ENCODE measurements at places on chromosomes 6 and 20. TPM values are rescaled to one million over a fixed set of nuclear protein-coding genes. Genes with fewer than 3 reads are reported as not detected.

CD40 gene
- 1.5 TPM for total RNA-seq

TFEB gene
- 0.48 TPM for total RNA-seq

KIAA1755 gene
- total RNA-seq: 0.29 TPM

FGD2 gene
- total RNA-seq: not detected

CBLN4 gene
- total RNA-seq: not detected

CRIP3 gene
- 2.3 TPM for total RNA-seq

SNAI1 gene
- total RNA-seq: 1.7 TPM

MYMX gene
- total RNA-seq: not detected

EMILIN3 gene
- total RNA-seq: 0.96 TPM

SLC13A3 gene
- total RNA-seq: 5.0 TPM

VNN1 gene
- total RNA-seq: not detected

LY6G6F gene
- total RNA-seq: not detected

GSTA4 gene
- 44.7 TPM for total RNA-seq

HUS1B gene
- 1.3 TPM for total RNA-seq

PCK1 gene
- not detected for total RNA-seq

HLA-DOB gene
- not detected for total RNA-seq

CNKSR3 gene
- total RNA-seq: 17.3 TPM

PRICKLE4 gene
- total RNA-seq: 4.9 TPM

THBS2 gene
- 0.04 TPM for total RNA-seq

HRH3 gene
- not detected for total RNA-seq

CD2AP gene
- 47.7 TPM for total RNA-seq

APCDD1L gene
- not detected for total RNA-seq

ARMH2 gene
- total RNA-seq: not detected
